ENCODE measurements at places on chromosomes 2 and 18. TPM values are rescaled to one million over a fixed set of nuclear protein-coding genes. Genes with fewer than 3 reads are reported as not detected.

RBM44 gene
- total RNA-seq, result 0.41 TPM

POU3F3 gene
- total RNA-seq, result not detected

NPAS2 gene
- 18.8 TPM for total RNA-seq

ACTG2 gene
- 156 TPM for total RNA-seq

GALR1 gene
- total RNA-seq, result not detected

SMPD4 gene
- total RNA-seq, result 37.9 TPM

ADD2 gene
- 0.92 TPM for total RNA-seq

KRTCAP3 gene
- total RNA-seq, result 45.6 TPM

Data from left lung (tissue), 14 donors.